Activated T-helper 17 cell treated with anti-CD3 and anti-CD28 coated beads, Interleukin-2, amount 50 U/mL, for 72 hours (primary cell): ENCODE measurements at places on chromosomes 2 and 18. TPM values are rescaled to one million over a fixed set of nuclear protein-coding genes. Genes with fewer than 3 reads are reported as not detected.

DNA sequence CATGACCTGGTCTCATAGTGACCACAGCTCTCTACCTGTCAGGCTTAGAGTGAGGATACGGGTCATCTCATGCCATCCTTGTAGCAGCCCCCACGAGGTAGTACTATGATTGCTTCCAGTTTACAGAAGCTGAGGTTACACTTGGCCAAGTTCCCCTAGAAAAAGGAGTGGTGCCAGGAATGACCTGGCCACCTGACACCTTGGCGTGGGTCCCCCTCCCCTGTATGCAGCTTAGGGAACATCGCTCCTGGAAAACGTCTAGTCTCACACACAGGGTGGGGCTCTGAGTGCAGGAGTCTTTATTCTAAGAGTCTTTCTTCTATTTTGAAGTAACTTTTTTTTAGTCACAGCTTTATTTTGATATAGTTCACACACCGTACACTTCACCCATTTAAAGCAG lies 14.8 kb downstream of the NPPC start:
- ATAC-seq, result no peak

- no peak for ATAC-seq
These were observed 32.3 kb upstream of the C18orf32 start for GRCh38 chr18:49519101-49519971.

- peak; percentile 62 for ATAC-seq
These were observed 565 bp downstream of the SP140 start for GRCh38 chr2:230226051-230226551.

DNA sequence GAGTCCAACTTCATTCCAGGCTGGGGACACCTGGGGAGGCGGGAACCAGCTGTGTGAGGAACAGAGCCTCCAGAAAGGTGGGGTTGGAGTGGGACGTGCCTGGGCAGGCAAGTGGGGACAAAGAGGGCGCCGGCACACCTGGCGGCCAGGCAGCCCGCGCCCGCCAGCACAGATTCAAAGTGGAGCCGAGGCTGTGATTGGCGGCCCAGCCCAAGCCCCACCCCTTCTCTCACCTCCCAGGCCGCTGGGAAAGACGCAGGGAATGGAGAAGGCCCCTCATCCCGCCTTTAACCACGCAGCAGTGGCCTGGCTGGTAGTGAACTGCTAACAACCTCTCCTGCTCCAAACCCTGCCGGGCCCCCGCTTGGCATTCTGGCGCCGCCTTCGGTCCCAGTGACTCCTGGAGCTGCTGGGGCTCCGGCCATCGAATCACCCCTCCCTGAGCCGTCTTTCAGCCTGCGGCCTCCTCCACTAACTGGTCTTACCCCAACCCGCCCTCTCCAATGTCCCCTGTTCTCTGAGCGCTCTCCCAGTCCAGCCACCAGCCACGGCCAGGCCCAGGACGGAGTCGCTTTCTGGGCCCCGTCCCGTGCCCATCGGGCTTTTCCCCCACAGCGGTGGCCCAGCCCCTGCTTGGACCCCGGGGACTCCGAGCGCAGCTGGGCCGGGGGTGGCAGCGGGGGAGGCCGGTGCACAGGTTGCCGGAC lies 27.9 kb upstream of the PTMA start:
- no peak for ATAC-seq

GRCh38 chr2:166138144-166138543 lies 10.3 kb upstream of the SCN1A start:
- no peak for ATAC-seq

GRCh38 chr18:11279461-11279860 lies 130.1 kb upstream of the PIEZO2 start:
- ATAC-seq, result no peak

GRCh38 chr2:152763651-152764050 lies 45.2 kb downstream of the ARL6IP6 start:
- ATAC-seq, result no peak

- no peak for ATAC-seq
These were observed 167.8 kb upstream of the VRK2 start for GRCh38 chr2:57878866-57879210.

- no peak for ATAC-seq
These were observed 28.2 kb downstream of the CENPO start for GRCh38 chr2:24821433-24821891.

DNA sequence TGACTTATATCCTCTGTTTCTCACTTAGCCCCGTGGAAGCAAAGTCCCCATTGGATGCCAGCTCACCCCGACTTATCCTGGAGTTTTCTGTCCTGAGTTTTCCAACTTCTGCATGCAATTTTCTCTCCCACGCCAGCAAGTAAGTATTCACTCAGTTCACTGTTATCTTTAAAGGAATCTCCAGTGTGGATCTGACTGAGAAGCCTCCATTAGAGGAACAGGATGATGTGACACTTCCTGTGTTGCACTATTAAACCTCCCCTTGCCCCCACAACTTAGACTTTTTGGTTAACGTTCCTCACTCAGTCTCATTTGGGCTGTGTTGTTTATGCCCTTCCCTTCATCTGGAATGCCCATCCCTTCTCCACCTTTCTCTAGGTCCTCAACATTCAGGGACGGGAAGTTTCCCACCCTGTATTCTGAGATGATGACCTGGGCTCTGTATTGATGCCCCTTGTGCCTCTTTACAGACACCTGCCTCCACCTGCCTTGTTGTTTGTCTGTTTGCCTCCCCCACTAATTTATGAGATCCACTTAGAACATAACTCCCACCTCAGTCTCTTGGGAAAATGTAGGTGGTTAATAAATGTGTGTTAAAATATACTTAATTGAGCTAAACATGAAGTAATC lies 536.1 kb upstream of the RAB6C start:
- ATAC-seq, result no peak

The GLI2 gene
- total RNA-seq, result not detected

The KCNIP3 gene
- total RNA-seq, result not detected

The PTPRM gene
- total RNA-seq, result 24.5 TPM

The AGBL5 gene
- 14.3 TPM for total RNA-seq

The ACKR3 gene
- total RNA-seq, result 1.7 TPM

The PAX3 gene
- total RNA-seq, result not detected
